ENCODE measurements at places on chromosomes 1 and 21.

- no peak for DNase-seq
Observed at GRCh38 chr1:3679098-3679555, 26.8 kb downstream of the TP73 start.

DNA sequence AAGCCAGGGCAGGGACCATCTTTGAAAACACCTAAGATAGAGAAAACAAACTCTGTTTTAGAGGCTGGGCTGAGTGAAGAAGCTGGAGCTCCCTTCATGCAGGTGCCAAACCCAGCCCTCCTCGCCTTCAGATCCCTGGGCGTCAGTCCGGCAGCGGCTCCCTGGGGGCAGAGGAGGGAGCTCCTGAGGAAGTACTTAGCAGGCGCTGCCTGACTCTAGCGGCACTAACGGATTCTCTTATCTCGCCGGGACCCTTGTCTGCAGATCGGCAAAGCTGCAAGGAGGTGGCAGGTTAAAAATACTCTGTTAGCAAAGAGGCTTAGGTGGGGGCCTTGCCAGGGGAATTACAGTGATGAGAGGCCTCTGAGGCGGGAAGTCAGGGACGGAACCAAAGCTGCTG, 79.6 kb downstream of the PLXNA2 start:
- DNase-seq: no peak

DNA sequence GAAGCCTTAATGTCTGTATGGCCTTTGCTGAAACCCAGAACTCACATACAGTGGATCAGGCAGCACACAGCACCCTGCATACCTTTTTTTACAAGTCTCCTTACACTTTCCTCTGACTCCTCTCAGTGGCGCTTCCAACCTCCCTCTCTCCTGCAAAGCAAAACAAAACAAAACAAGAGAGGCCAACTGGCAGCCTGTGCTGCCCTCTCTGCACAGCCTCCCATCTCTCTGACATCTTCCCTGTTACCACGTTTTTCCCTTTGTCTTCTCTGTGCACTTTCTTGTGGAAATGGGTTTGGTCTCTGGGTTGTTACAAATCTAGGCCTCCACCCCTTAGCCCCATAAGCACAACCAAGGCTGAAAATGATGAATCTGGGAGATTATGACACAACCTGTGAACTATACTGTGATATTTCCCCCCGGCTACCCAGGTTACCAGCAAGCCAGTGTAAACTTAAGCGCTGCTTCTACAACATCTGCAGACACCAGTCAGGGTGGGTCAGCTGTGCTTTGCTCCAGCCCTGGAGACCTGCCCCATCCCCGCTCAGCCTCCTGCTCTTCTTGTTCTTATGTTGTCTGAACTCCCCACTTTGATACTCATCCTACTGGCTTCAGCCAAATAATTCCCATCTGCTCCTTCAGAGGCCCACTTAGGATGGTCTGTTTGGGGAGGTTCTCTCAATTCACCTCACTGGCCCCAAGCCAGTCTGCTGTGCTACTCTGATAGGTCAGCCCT, 54.9 kb upstream of the FMOD start:
- no peak for DNase-seq

- DNase-seq: no peak
Observed at GRCh38 chr1:45843474-45843905, 40.1 kb downstream of the MAST2 start.

DNA sequence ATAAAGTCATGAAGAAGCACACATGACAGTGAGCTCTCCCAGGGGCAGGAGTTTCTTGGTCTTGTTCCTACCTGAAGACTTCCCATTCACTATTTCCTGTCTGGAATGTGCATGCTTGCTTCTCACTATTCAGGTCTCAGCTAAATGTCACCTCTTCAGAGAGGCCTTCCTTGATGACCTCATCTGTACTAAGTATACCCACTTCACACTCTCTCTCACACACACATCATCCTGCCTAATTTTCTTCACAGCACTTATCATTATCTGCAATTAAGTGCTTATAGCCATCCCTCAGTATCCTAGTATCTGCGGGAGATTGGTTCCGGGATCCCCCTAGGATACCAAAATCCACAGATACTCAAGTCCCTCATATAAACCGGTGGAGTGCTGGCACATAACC, 146.4 kb upstream of the IVNS1ABP start:
- no peak for DNase-seq

DNA sequence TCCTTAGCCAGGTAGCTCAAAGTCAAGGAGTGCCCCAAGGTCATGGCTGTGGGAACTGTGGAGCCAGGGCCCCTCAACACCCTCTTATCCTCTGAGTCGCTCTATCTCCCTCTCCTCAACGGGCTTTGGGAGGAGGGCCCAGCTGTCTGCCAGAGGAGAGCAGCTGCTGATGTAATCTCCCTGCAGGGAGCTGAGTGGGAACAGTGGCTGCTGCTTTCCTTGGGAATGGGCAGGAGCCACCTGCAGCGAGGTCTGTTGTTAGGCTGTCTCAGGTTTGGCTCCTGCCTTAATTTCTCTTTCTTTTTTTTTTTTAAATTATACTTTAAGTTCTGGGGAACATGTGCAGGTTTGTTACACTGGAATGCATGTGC, 58.8 kb upstream of the MAP1LC3C start:
- DNase-seq: no peak

- DNase-seq: no peak
Observed at GRCh38 chr1:48013270-48013669, 16.1 kb upstream of the TRABD2B start.
